ENCODE measurements at places on chromosomes 7 and 10. TPM values are rescaled to one million over a fixed set of nuclear protein-coding genes. Genes with fewer than 3 reads are reported as not detected.

GRCh38 chr7:82945056-82945455, 217.6 kb downstream of the PCLO start:
- no peak for DNase-seq

GRCh38 chr7:119643558-119643957, 629.4 kb upstream of the KCND2 start:
- no peak for DNase-seq

GRCh38 chr10:61391281-61391680, 61.9 kb downstream of the TMEM26 start:
- no peak for DNase-seq

- DNase-seq = no peak
Measured at GRCh38 chr7:26237035-26237807, 35.7 kb downstream of the CBX3 start.

GRCh38 chr7:134625550-134625949, 21.1 kb upstream of the BPGM start:
- DNase-seq = no peak

GRCh38 chr7:33186192-33186591, 56.8 kb downstream of the BBS9 start:
- DNase-seq = no peak

DNA sequence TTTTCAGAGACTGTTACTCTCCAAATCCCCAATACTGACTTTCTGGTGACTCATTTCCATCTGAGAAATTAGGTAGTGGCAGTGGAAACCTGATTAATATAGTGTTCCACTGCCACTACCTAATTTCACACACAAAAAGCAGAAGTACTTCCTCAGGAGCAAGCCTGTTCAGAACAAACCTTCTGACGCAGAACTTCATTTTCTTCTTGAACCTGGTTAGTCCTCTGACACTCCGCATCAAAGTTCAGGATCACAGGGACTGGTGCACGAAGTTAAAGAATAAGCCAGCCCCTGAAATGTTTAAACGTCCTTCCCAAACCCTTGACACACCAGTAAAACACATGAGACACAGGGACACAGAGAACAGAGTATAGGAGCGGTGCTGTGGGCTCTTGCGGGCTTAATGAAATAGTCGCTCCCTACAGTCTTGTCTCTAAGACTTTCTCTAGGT, 4.4 kb downstream of the WDR91 start:
- DNase-seq = no peak

- no peak for DNase-seq
Measured at GRCh38 chr10:131144711-131145375, 166.7 kb downstream of the TCERG1L start.

- no peak for DNase-seq
Measured at GRCh38 chr7:2681929-2682799, 5.8 kb upstream of the AMZ1 start.

DNA sequence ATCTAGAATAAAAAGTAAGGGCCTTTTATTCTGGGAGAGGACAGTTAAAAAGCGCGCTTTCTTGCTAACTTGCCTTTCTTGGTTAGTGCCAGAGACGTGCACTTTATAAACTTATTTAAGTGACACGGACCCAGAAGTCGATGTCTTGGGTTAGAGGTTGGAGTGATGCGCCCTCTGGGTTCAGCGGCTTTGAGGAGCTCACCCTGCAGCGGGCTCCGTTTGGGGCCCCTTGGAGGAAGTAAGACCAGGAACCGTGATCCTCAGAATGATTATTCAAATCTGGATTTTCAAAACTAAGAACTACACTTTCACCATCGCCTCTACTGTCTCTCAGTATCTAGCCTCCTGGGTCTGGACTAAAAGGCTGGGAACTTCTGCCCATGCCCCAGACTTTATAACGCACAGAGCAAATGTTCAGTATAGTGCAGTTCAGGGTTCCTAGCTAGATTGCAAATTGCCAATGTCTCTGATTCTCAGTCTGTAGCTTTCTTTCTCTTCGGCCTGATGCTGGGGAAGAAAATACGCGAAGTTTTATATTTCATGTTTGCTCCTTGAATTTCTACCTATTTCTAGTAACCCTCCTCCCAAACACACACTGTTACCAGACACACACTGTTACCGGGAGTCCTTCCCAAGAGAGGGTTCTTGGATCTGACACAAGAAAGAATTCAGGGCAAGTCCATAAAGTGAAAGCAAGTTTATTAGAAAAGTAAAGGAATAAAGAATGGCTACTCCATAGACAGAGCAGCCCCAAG, 18.6 kb upstream of the SMO start:
- DNase-seq = no peak

- no peak for DNase-seq
Measured at GRCh38 chr10:98407017-98407743, 7.8 kb downstream of the PYROXD2 start.

GRCh38 chr7:103918631-103919271, 70.7 kb downstream of the RELN start:
- no peak for DNase-seq

DNA sequence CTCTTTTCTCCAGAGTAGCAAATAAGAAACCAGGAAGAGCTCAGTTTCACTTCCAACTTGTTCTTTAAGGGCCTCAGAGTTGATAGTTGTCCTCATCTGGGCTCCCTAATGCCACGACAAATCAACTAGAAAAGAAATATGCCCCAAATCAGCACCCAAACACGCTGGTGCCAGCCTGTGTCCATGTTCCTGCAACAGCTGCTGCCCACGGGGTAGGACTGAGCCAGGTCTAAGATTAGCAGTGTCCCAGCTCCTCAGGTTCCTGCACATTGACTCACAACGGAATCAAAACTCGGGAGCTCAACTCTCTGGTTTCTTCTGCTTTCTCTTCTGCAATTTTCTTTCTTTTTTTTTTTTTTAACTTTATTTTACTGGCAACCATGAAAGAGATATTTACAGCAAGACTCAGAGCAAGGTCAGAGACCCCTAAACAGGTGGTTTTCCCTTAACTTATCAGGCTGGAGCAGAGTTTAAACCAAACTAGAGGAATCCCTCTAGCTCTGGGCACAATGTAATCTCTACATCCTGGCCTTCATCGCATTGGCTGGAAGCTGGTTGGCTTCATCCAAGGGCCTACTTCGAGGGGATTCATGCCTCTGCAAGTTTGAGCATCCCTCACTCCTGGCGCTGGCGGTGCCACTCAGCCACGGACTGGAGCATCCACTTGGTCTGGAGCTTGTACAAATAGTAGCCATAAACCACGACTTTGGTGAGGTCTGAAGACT, 126.1 kb downstream of the PFKFB3 start:
- DNase-seq = no peak

DNA sequence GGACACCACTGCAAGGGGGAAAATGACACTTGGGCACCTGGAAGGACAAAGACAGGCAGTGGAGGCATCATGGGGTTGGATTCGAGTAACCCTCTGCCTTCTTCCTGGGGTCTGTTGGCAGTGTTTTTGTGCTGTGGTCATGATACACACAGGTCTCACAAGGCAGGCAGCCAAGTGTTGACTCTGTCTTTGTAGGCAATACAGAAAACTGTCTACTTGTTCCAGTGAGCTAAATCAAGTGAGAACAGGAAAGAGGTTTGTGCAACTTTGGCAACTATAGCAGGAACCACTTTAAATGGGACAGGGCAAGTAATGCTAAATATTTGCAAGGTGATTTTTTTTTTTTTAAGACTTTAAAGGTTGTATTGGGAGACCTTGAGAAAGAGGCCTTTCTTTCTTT, 578.6 kb upstream of the GALNT17 start:
- no peak for DNase-seq

DNA sequence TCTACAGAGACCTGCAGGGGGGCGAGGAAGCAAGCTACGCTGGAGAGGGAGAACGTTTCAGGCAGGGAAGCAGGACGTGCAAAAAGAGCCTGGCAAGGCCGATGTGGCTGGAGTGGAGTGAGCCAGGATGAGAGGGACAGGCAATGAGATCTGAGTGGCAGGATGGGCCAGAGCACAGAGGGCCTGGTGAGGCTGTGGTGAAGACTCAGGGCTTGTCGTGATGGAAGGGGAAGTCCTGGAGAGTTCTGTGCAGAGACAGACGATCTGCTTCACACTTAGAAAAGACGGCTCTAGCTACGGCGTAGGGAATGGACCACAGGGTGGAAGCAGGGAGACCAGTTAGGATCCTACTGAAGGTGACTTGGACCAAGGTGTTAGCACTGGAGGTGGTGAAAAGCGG, 87.0 kb downstream of the SH3PXD2A start:
- DNase-seq = no peak

DNA sequence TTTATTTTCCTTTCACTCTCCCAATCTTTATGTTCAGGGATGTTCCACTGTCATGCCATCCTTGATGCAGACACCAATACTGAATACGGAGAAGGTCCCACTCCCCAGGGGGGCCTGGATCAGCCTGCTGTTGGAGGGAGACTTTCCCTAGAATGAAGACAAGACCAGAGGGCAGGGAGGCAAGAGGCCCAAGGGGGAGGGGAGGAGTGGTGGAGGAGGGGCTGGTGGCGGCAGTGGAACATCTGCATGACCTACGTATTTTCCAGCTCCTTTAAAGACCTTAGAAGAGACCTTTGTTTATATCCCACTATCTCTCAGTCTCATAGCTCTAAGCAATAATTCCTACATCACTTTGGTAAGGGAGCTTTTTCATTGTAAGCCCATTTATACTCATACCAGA, 183.0 kb downstream of the HECW1 start:
- no peak for DNase-seq

DNA sequence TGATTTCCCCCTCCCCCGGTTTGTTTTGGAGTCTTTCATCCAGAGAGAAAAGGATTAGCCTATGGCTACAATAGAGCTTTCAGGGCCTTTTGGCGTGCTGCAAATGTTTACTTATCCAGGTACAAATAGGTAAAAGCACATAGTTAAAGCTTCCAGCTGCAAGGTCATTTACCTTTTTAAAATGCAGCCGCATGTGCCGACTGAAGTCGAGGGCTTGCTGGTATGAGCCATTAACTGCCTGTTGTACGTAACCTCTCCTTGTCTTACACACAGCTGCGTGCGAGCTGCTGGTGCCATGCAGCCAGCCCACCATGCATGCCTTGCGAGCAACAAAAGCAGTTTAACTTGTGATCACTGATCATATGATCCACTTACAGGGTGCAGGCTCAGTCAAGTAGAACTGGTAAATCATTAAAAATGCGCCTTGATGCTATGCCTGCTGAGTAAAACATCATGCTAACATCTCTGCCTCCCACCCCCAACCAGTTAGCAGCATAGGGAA, 866.4 kb downstream of the LRMDA start:
- DNase-seq = no peak

GRCh38 chr10:7891634-7892033, 73.3 kb downstream of the TAF3 start:
- no peak for DNase-seq

DNA sequence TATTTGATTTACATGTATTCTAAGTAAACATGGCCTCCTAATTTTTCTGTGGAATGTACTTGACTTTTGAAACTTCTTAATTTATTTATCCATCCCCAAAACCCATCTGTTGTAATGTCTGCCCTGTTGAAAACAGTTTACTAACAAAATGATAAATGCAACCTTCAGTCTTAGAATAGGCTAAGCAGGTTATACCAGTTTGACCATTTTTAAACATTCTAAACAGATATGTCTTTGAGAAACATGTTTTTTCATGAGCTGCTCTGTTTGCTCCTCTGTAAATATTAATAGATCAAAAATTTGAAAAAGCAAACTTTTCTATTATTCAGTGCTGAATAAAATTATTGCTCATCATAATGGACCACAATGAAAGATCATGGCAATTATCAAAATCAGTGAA, 33.4 kb upstream of the NRBF2 start:
- no peak for DNase-seq

DNA sequence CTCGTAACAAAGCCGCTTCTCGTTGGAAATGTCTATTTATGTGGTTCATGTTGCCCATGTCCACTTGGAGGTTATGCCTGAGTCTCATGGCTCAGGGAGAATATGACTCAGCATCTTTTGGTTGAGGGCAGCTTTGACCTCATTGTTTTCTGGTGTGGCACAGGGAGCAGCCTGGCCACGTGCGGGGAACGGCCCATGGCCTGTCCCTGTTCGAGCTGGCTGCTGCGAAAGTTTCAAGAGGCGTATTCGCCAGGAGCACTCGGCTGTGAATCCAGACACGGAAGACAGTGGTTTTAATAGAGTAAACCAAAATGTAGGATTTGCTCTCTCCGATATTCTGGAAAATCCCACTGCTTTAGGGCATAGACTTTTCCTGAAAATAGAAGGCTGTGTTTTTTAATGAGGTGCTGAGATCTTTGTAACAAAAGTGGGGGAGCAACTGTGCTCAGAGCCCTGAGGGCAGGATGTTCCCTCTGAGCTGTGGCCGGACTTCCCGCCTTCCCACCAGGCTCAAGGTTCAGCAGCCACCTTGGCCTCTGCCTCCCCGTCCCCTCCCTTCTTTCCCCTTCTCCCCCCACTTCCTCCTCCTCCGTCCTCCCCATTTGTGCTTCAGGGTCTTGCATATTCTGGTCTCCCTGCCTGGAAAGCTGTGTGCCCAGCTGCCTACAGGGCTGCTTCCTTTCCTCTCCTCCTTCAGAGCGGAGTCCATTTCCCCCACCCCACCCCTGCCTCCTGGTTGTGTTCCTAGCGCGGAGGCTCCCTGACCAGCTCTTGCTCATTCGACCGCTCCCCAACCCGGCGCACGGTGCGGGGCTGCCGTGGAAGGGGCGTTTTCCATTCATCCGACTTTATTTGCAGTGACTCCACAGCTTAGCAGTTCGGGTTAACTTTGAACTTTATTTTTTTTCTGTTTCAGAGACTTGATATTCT, 642.0 kb downstream of the SDK1 start:
- DNase-seq = no peak

DNA sequence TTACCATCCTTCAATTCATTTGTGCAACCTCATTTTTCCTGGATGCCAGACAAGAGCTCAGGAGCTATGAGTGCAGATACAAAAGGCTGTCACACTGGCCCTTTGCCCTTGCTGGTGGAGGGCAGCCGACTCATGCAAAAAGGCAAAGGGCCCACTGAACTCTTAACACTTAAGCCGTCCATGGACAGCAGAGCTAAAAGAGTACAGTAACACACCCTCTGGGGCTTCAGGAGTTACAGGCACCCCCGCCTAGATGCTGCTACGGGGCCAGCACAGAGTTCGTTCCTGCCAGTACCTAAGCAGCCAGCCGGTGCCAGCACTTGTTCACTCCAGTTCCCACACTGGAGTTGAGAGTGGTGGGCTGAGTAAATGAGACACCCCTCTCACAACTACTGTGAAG, 69.9 kb upstream of the MRLN start:
- DNase-seq = no peak

DNA sequence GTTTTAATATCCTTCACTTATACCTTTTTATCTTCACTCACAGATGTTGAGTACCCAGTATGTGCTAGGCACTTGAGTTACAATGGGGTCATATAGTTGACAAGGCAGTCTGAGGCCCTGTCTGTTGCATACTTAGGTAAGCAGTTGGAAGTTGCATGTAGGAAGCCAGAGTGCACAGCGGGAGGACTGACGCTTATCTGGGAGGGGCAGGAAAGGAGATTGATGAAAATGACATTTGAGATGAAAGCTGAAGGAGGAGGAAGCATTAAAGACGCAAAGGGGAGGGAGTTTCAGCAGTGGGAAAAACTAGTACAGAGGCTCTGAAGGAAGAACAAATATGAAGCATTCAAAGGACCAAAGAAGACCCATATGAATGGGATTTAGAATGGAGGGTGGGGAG, 266.2 kb downstream of the HTR7 start:
- DNase-seq = no peak

- DNase-seq = no peak
Measured at GRCh38 chr7:1505731-1506550, 1.8 kb upstream of the INTS1 start.

The HYAL4 gene
- total RNA-seq = 2.8 TPM

The GRID1 gene
- 1.9 TPM for total RNA-seq

The GOLGA7B gene
- 19.3 TPM for total RNA-seq

The CASTOR2 gene
- 18.6 TPM for total RNA-seq

The PGAM1 gene
- 106 TPM for total RNA-seq
